ENCODE measurements at places on chromosomes 16 and 17.

GRCh38 chr16:57379579-57379978 lies 7.3 kb downstream of the CX3CL1 start:
- DNase-seq = no peak

DNA sequence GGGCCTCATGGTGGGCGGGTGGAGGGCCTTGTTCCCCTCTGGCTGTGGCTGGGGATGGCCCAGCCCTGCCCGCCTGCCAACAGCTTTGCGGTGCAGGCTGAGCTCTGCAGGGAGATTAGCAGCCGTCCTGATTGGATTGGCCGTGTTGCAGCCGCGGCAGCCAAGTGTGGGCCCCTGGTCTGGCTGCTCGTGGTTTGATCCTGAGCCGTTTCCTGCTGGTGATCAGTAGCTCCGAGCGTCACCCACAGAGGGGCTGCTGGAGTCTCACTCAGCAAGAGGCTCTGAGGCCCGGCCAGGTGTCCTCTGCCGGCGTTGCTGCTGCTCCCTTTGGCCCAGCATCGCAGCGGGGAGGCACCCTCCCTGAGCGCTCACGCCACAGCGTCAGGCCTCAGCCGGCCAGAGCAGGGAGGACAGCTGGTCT lies 32.5 kb downstream of the BAIAP2 start:
- DNase-seq = no peak

- DNase-seq = no peak
These were observed 95.9 kb downstream of the MYH10 start for GRCh38 chr17:8534498-8535188.

DNA sequence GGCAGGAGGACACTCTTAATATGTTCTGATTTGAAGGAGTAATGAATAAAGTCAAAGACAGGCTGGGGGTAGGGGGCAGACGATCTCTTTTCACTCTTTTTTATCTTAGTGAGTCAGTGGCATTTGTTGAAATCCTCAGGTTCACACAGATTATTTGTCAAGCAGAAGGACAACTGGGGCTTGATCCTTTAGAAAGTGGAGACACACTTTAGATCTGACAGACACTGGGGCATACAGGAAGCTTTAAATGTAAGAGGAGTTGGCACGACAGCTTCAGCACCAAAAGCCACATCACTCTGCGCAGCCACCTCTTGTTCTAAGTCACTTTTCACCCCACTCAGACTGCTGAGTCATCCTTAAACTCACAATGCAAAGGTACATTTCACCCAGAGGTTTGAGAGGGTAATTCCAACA lies 121.5 kb downstream of the STXBP4 start:
- DNase-seq = no peak

GRCh38 chr16:72301523-72302236 lies 129.7 kb upstream of the PMFBP1 start:
- DNase-seq = no peak
